HCT116 (cell line): ENCODE measurements at places on chromosomes 7 and 10. TPM values are rescaled to one million over a fixed set of nuclear protein-coding genes. Genes with fewer than 3 reads are reported as not detected.

GRCh38 chr7:93558705-93559614 lies 15.6 kb downstream of the CALCR start:
- no peaks in the 10 kb centered on the region for H3K4me1 ChIP-seq
- H3K36me3 ChIP-seq = no peaks in the 10 kb centered on the region
- no peak overlapping the region for H3K4me3 ChIP-seq
- DNase-seq = no peak
- no peak overlapping the region for H3K27ac ChIP-seq

- no peaks in the 10 kb centered on the region for H3K27me3 ChIP-seq
- no peaks in the 10 kb centered on the region for H3K36me3 ChIP-seq
- H3K4me3 ChIP-seq = no peak overlapping the region
- H3K4me1 ChIP-seq = no peaks in the 10 kb centered on the region
- H3K27ac ChIP-seq = no peak overlapping the region
Measured at GRCh38 chr7:13835442-13835841, 154.0 kb downstream of the ETV1 start.

DNA sequence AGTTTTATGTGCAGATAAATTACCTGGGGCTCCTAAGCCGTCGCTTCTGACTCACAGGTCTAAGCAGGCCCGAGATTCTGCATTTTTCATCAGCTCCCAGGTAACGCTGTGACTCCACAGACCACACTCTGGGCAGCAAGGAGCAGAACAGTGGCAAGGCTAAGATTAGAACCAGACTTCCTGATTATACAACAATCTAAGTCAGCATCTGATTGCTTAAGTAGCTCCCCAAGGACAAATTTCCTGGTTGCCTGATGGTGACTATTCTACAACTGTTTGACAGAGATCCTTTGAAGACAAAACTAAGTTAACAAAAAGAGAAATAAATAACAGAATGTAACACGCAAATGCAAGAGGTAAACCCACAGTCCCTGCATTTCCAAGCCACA lies 69.0 kb downstream of the CREB3L2 start:
- H3K4me3 ChIP-seq = no peak overlapping the region
- H3K27me3 ChIP-seq = no peaks in the 10 kb centered on the region
- H3K36me3 ChIP-seq = no peaks in the 10 kb centered on the region

GRCh38 chr7:50603287-50603686 lies 38.1 kb upstream of the DDC start:
- DNase-seq = no peak
- no peaks in the 10 kb centered on the region for H3K27me3 ChIP-seq
- H3K4me3 ChIP-seq = no peak overlapping the region

DNA sequence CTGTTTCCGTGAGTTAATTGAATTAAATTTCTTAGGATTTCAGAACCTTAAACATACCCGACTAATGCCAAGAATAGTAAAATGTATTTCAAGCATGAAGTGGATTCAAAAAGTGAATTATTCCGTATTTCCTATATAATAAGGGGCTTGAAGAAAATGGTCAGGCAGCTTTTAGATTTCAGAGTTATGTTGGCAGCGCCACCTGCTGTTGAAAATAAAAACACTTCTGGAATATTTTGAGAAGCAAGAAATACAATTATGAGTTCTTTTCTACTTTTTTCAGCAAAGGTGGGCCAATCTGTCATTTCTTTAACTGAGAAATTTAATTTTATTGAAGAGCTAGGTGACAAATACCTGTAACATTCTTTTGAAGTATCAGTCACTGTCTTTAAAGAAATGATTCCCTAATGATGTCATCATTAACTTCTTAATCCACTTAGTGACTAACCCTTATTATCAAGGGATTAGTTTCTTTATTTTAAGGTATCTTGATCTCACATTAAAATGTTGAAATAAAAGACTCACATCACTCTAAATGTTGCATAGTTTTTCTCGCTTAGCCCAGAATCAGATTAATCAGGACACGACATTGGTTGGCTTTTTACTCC lies 36.6 kb upstream of the AGR3 start:
- peak; percentile 33 for DNase-seq
- no peaks in the 10 kb centered on the region for H3K27me3 ChIP-seq
- H3K4me1 ChIP-seq = no peaks in the 10 kb centered on the region
- no peak overlapping the region for H3K4me3 ChIP-seq

DNA sequence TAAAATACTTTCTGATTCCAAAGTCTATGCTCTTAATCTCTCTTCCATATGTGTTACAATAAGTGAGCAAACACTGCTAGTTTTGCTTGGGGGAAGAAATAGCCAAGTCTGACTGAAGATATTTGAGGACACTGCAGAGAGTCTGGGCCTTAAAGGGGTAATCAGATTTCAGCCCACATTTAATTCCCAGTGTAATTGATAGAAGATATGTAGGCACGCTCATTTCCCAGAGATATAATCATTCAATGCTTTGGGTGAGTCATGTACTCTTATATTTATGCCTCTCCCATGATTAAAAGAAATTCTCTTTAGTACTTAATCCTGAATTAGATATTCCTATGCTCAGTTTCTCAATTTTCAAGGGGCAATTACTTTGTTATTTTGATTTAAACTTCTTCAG lies 178.1 kb upstream of the POM121L12 start:
- no peaks in the 10 kb centered on the region for H3K36me3 ChIP-seq
- no peak for DNase-seq
- H3K4me3 ChIP-seq = no peak overlapping the region
- no peaks in the 10 kb centered on the region for H3K27me3 ChIP-seq

- DNase-seq = peak; percentile 34
- no peaks in the 10 kb centered on the region; the same call in 1 of the 2 replicates for H3K36me3 ChIP-seq
- peaks cover 17% of the 10 kb centered on the region for H3K4me1 ChIP-seq
- no peak overlapping the region for H3K4me3 ChIP-seq
- H3K27me3 ChIP-seq = no peaks in the 10 kb centered on the region
Measured at GRCh38 chr10:124671486-124672075, 72.6 kb downstream of the FAM53B start.

GRCh38 chr7:127770885-127771284 lies 118.9 kb downstream of the SND1 start:
- H3K27me3 ChIP-seq = no peaks in the 10 kb centered on the region
- DNase-seq = no peak
- H3K36me3 ChIP-seq = no peaks in the 10 kb centered on the region
- H3K27ac ChIP-seq = no peak overlapping the region
- no peaks in the 10 kb centered on the region for H3K4me1 ChIP-seq
- no peak overlapping the region for H3K4me3 ChIP-seq

DNA sequence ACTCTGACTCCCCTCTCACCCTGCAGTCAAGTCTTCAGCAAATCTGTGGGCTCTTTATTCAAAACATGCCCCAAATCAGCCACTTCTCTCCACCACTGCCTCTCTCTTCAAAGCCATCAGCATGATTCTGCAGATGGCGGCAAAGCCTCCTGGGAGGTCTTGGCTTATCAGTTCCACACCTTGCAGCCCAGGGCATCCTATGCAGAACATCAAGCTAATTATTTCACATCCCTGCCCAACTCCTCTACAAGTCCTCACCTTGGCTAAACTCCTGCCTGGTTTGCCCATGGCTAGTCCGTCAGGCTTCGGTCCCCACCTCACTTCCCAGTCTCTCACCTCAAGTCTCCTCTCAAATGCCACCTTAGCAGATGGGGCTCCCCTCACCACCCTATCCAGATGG lies 70.2 kb downstream of the PIP4K2A start:
- no peaks in the 10 kb centered on the region for H3K36me3 ChIP-seq
- no peaks in the 10 kb centered on the region for H3K27me3 ChIP-seq
- peaks cover 2% of the 10 kb centered on the region; the same call in 1 of the 2 replicates for H3K4me1 ChIP-seq
- H3K4me3 ChIP-seq = no peak overlapping the region

- no peak overlapping the region for H3K27ac ChIP-seq
- no peaks in the 10 kb centered on the region for H3K36me3 ChIP-seq
- H3K4me3 ChIP-seq = no peak overlapping the region
- H3K27me3 ChIP-seq = no peaks in the 10 kb centered on the region
- no peak for DNase-seq
- H3K4me1 ChIP-seq = peaks cover 41% of the 10 kb centered on the region
Measured at GRCh38 chr10:97332591-97333350, 1.8 kb downstream of the FRAT2 start.

DNA sequence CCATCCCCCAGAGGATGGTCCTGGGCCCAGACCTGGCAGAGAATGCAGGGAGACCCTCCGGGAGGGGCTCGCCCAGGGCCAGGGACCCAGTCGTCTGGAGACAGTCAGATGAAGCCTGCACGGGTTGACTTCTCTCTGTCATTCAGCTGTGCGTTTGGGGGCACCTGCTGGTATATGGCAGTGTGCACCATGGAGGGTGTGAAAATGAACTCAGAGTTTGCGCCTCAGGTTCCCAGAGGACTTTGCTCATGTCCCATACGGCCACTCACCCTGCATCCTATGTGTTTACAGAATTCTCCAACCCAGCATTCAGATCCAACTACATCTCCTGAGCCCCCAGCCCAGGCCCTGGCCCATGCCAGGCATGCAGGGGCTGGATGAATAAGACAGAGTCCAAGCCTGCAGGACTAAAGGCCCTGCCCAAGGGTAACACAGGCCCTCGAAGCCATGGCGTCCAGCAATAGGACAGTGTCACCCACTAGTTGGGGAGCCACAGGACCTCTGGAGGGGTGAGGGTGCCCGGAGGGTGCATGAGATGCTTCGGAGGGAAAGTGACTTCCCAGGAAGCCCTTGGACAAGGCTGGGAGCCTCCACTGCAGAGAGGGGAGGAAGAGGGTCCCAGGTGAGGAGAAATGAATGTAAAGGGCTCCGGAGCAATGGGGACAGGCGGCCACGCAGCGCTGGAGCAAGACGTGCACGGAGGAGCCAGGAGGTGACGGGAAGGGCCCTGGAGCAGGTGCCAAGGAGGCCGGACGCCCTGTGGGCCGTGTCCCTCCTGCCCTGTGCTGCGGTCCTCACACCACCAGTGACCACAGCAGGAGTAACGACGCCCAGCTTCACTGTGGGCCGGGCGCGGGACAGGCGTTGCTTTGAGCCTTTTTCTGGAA lies 36.3 kb downstream of the CALML3 start:
- no peak for DNase-seq
- no peaks in the 10 kb centered on the region for H3K27me3 ChIP-seq
- H3K4me3 ChIP-seq = no peak overlapping the region

DNA sequence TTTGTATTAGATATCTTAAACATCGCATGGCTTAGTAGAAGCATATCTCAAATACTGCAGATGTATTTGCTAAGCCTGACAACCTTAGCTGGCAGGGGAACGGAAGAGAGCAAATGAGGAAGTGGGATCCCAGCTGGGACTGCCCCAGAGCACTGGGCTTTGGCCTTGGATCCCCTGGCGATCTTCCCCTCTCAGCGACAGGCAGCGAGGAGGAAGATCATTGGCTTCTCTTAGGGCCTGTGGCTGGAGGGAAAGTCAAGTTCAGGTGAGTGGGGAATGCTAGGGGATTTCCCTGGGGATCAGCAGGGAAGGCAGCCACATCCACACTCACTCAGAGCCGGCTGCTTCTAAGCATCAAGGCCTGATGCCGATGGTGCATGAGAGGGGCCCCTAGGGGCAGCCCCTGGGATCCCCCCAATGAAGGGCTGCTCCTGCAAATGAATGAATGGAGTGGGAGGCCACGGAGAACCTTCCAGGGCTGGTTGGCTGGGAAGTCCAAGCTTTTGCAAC lies 42.0 kb downstream of the LYZL2 start:
- no peak overlapping the region for H3K27ac ChIP-seq
- no peak for DNase-seq
- peaks cover 15% of the 10 kb centered on the region for H3K4me1 ChIP-seq
- no peaks in the 10 kb centered on the region for H3K36me3 ChIP-seq
- H3K4me3 ChIP-seq = no peak overlapping the region
- H3K27me3 ChIP-seq = no peaks in the 10 kb centered on the region

- no peak for DNase-seq
- H3K27ac ChIP-seq = no peak overlapping the region
- no peak overlapping the region for H3K4me3 ChIP-seq
- peaks cover 2% of the 10 kb centered on the region; the same call in 1 of the 2 replicates for H3K4me1 ChIP-seq
- H3K27me3 ChIP-seq = no peaks in the 10 kb centered on the region
Measured at GRCh38 chr7:26081638-26082037, 70.4 kb upstream of the NFE2L3 start.

DNA sequence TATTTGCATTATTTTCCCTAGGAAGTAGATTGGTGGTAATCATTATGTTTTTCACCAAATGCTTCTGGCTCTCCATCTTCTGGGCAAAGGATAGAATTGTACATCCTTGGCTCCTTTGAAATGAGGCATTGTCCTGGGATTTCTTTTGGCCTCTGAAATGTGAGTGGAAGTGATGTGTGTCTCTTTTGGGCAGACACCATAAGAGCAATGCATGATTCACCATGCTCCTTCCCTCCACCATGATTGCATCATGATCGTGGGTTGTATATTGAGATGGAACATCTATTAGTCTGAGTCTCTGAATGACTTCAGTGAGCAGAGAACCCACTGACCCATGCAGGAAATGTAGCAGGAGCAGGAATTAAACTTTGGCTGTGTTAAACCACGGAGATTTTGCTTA lies 49.2 kb downstream of the ADRA2A start:
- H3K4me1 ChIP-seq = no peaks in the 10 kb centered on the region
- H3K36me3 ChIP-seq = no peaks in the 10 kb centered on the region
- no peak overlapping the region for H3K27ac ChIP-seq
- H3K4me3 ChIP-seq = no peak overlapping the region
- DNase-seq = no peak

DNA sequence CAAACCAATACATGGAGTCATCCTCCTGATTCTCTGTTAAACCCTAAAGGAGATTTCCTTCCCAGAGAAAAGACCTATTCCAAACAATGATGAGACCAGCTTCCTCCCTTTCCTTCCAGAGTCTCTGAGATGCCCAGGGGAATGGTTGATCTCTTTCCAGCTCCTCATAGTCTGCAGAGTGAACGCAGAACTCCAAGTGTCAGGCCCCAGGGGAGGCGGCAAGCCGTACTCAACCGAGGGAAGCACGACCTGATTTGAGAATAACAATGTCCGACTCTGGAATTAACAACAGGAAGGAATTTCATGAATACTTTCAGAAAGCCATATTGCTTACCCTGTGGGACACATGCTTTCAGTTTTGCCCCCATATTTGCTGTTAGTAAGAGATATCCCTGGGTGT lies 241.7 kb upstream of the GLI3 start:
- H3K4me1 ChIP-seq = no peaks in the 10 kb centered on the region
- no peaks in the 10 kb centered on the region for H3K36me3 ChIP-seq
- H3K4me3 ChIP-seq = no peak overlapping the region
- H3K27ac ChIP-seq = no peak overlapping the region
- no peak for DNase-seq

PDZD7 gene
- 6.1 TPM for total RNA-seq

HOXA3 gene
- total RNA-seq = 9.2 TPM

HABP2 gene
- 0.20 TPM for total RNA-seq

RELN gene
- 0.20 TPM for total RNA-seq

TMEM176A gene
- total RNA-seq = not detected

ARMH3 gene
- total RNA-seq = 30.4 TPM

TMEM236 gene
- total RNA-seq = 0.07 TPM

PAPSS2 gene
- 14.6 TPM for total RNA-seq

KAT6B gene
- 17.8 TPM for total RNA-seq

MYO3A gene
- total RNA-seq = not detected

SHTN1 gene
- total RNA-seq = 64.0 TPM

TMEM213 gene
- not detected for total RNA-seq

GPR26 gene
- not detected for total RNA-seq

LRRD1 gene
- total RNA-seq = not detected

CTTNBP2 gene
- 5.4 TPM for total RNA-seq

MBLAC1 gene
- total RNA-seq = 2.0 TPM
